ENCODE measurements at places on chromosomes 13 and 19. TPM values are rescaled to one million over a fixed set of nuclear protein-coding genes. Genes with fewer than 3 reads are reported as not detected.

OR7D2 gene
- not detected for total RNA-seq

TMEM255B gene
- 0.85 TPM for total RNA-seq

RDH8 gene
- 0.43 TPM for total RNA-seq

SOHLH2 gene
- not detected for total RNA-seq

RNF225 gene
- 0.23 TPM for total RNA-seq

FIZ1 gene
- 26.0 TPM for total RNA-seq

SLC7A10 gene
- 0.14 TPM for total RNA-seq

Data from A549 treated with RU486 at 1 μM for 4 hours (cell line).